Urothelium cell line (cell line): ENCODE measurements at places on chromosomes 6 and 20.

DNA sequence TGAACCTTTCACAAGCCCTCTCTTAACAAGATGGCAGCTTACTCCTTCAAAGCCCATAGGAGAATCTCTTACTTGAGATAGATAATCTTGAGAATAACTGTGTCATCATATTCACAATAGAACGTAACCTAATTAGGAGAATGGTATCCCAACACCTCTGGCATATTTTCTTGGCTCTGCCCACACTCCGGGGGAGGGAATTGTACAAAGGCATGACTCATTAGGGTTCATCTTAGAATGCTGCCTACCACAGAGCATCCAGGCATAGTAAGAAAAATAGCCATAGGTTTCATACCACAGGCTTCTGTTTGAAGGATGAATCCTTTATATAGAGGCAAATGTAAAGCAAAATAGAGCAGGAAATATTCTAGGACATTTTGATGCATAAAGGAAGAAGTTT, 1100.6 kb upstream of the CITED2 start:
- DNase-seq = peak; percentile 12

DNA sequence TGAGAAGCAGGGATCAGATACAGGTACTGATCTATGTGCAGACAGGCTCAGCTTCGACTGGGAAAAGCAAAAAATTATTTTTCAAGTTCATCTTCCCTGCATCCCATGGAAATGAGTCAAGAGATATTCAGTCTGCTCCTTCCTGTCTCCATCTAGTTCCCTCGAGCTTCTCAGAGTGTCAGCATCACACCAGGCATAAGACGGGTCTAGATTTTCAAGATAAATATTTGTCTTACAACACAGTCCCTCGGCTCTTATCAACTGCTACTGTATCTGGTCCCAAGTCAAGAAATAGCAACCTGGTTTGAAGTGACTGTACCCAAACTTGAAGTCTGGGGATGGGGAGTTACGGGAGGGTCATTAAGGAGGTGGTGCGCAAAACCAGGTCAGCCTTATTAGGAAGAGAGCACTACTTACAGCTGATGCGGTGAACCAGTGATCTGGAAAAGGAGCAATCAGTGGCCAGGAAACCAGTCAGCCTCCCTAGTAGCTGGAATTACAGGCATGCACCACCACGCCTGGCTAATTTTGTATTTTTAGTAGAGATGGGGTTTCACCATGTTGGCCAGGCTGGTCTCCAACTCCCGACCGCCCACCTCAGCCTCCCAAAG, 29.7 kb downstream of the ZMYND8 start:
- no peak for DNase-seq

DNA sequence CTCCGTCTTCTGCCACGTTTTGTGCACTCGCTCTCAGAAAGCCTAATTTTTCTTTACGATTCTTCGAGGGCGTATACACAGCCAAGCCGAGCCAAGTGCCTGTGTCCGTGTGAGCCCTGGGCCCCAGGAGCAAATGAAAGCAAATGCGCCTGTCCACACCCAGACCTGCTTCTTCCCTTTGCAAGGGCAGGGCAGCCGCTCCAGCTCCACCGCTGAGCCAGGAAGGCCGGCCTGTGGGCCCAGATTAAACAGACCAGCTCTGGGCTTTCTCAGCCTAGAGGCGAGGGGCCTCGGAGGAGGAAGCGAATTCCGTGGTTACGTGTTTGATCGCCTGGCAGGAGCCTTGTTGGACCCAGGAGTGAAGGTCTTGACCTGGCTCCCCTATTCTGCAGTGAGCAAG, 184.6 kb downstream of the SMOC2 start:
- DNase-seq = no peak

DNA sequence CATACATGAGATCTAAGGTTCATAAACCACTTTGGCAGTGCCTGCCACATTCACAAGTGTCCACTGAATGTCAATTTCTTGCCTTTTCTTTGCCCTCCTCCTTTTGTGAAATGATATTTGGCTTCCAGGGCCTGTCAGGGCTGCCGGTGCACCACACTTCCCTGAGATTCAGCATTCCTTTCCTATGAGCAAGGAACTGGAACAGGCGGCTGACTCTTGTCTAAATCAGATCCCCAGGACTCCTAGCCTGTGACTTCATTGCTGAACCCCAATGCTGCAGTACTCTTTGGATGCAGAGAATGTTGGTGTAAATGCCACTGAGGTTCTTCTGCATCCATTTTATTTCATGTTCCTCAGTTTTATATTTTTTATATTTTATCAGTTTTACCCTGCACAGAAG, 172.2 kb downstream of the ARID1B start:
- peak; percentile 67 for DNase-seq

DNA sequence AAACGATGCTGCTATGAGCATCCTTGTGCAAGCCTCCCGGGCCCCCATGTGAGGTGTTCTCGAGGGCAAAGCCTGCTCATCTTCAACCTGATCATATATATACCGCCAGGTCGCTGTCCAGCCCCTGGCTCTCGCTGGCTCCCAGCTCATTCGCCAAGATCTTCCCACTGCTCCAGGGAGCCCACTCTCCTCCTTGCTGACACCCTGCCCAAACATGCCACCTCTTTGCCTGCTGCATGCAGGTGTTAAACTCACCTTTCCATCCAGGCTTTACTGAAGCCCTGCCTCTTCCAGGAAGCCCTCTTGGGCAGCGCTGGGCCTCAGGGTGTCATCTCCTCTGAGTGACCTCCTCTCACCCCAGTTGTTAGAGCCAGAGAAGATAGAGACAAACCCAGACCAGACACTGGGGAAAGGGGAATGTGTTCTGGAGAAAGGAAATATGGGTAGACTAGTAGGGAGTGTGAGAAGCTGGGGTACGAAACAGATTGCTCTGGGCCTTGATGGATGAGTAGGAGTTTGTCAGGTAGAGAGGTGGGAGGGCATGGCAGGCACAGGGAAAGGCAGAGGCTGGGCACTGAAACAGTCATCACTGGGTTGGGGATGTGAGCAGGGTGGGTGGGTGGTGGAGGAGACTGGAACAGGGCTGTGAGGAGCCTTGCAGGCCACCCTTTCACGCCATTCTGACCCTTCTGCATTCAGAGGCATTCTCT, 1.2 kb upstream of the DLGAP4 start:
- DNase-seq = no peak

DNA sequence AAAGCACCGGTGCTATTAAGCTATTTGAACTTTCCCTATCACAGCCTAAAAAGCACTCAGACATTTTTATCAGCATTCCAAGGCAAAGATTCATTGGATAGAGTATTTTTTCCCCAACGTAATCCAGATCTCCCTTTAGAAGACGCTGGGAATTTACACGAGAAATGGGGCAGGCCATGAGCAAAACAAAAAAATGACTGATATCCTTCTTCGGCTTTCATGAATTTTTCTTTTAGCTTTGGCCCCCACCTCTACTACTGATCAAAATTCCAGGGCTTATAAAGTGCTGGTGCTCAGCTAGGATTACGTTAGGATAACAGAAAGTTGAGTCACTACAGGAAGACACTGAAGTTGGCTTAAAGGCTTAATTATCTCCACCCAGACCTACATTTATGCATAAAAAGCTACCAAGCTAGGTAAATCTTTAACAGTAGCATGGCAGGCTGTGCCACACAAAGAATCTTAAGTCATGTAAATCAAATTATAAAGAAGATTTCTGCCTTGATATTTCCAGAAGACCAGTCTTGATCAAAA, 418.5 kb upstream of the BTBD3 start:
- no peak for DNase-seq

DNA sequence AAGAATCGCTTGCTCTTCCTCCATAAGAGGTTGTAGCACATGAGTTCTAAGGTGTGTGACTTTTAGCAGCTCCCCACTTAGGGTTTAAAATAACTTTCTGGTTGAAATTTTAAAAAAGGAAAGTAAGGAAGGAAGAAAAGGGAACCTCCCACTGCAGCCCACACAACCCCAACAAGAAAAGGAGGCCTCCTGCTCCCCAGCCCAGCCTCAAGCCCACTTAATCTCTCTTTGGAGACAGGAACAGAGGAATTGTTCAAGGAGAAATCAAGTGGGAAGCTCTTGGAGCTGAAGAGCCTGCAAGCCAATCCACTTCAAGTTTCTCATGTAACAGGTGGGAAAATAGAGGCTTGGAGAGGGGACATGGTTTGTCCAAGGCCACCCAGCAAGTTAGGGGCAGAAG, 39.1 kb upstream of the PREX1 start:
- DNase-seq = no peak

DNA sequence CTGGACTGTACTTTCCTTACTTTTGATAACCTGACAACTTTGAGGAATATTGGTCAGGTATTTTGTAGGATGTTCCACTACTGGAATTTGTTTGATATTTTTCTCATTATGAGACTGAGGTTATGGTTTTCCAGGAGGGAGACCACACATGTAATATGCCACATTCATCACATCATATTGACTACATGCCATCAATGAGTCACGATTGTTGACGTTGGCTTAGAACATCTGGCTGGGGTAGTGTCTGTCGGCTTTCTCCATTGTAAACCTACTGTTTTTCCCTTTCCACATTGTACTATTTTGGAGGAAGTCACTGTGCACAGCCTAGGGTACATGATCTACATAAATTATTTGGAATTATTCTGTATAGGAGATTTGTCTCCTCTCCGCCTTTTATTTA, 1.4 kb upstream of the STX11 start:
- DNase-seq = no peak

GRCh38 chr20:47501116-47501481, 588 bp upstream of the NCOA3 start:
- no peak for DNase-seq

GRCh38 chr6:120622127-120622631, 712.1 kb downstream of the TBC1D32 start:
- no peak for DNase-seq

GRCh38 chr6:139903411-139904157, 529.1 kb upstream of the CITED2 start:
- DNase-seq = no peak

GRCh38 chr20:7850775-7851490, 89.3 kb downstream of the HAO1 start:
- no peak for DNase-seq

DNA sequence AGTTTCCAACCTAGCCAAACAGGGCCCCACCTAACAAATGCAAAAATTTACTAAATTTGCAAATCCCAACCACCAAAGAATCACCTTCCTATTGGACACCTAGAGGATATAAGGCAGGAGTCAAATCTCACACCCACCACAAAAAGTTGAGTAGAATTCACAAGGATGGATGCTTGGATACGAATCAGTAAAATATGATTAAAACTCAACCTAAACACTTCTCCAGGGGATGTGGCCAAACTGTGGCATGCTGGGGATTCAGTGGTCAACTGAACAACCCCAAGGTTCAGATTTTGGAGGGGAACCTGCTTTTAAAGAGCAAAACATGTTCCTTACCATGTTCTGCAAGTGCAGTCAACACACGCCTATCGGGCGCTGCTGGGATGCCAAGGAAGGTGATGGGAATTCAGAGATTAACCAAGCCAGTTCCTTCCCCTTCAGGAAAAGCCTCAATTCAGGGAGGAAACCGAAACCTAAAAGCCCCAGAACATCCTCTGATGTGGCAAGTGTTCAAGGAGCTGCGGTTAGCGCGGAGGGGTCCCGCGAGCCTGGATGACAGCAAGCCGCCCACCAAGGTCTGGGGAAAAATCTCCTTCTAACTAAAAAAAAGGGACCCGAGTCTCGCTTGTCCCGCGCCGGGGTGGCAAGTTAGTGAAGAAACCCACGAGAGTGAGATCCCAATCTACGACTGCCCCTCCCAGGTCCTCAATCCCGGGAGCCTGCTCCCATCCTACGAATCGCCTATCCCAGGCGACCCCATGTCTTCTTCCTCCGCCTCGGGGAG, 902 bp downstream of the SAMHD1 start:
- DNase-seq = peak; percentile 54

DNA sequence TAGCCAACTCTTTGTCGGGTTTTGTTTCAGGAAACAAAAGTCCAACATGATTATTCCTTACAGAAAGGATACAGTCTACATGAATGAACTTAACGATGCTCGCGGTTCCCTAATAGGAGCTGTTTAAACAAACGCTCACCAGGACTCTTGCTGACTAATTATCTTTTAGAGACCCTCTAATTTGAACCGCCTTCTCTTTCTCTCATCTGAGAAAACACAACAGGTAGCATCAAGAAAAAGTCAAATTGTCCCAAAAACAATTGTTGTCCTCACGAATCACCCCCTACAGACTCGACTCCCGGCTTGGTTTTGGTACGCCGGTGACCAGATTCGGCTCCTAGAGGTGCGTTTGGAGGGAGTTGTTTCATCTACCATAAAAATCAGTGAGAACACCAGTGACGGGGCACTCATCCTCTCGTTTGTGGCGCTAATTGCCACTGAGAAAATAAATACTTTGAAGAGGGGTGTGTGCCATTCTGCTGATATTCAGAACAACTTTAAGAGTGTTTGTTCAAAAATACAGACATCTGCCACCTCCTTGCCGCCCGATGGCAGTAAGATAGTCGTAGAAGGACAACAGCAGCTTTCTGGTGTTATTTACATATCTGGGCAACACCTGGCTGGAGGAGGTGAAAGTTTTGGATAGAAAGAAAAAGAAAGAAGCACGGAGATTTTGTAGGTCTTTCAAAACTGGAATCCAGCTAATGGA, 1.1 kb upstream of the SIM1 start:
- DNase-seq = no peak

GRCh38 chr20:10247440-10247839, 28.8 kb downstream of the SNAP25 start:
- no peak for DNase-seq

- DNase-seq = no peak
Measured at GRCh38 chr6:137488150-137489045, 5.8 kb downstream of the OLIG3 start.

DNA sequence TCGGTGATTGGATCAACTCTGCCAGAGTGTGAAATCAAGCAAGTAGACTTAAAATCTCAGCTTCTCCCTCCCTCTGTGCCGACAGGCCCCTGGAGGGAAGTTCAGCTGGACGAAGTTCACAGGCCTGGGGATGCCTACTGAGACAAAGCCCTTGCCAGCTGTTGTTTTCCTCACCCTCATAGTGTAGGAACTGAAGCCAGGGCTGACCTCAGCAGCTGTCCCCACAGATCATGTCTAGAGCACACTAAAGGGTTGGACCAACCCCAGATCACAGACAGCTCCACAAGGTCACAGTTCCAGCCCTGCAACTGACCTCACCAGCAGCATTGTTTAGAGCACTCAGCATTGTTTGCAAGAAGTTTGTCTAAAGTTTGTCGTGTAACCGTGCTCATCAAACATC, 261.9 kb upstream of the ECI2 start:
- no peak for DNase-seq

- DNase-seq = no peak
Measured at GRCh38 chr6:138569970-138570724, 70.9 kb upstream of the NHSL1 start.

- DNase-seq = no peak
Measured at GRCh38 chr6:160394654-160395035, 46.5 kb downstream of the SLC22A3 start.

DNA sequence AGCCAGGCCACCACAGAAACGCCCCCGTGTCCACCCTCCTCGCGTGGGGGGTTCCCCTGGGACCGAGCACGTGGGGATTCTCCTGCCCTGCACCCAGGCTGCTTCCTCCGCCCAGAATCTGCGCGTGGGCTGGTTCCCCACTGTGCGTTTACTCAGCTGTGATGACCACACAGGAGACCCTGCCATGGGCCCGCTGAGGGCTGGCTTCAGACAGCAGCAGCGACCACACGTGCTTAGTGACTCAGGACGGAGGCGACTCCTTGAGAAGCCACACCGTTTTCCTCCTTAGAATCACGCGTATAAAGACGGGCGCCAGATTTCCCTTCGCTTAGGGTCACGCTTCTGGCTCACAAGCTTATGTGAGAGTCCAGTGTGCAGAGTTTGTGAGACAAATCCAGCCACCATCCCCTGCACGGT, 63.9 kb upstream of the PDE10A start:
- DNase-seq = no peak
